ENCODE measurements at places on chromosomes 11 and 22.

- DNase-seq = no peak
These were observed 397.3 kb downstream of the SHANK2 start for GRCh38 chr11:70854901-70855556.

DNA sequence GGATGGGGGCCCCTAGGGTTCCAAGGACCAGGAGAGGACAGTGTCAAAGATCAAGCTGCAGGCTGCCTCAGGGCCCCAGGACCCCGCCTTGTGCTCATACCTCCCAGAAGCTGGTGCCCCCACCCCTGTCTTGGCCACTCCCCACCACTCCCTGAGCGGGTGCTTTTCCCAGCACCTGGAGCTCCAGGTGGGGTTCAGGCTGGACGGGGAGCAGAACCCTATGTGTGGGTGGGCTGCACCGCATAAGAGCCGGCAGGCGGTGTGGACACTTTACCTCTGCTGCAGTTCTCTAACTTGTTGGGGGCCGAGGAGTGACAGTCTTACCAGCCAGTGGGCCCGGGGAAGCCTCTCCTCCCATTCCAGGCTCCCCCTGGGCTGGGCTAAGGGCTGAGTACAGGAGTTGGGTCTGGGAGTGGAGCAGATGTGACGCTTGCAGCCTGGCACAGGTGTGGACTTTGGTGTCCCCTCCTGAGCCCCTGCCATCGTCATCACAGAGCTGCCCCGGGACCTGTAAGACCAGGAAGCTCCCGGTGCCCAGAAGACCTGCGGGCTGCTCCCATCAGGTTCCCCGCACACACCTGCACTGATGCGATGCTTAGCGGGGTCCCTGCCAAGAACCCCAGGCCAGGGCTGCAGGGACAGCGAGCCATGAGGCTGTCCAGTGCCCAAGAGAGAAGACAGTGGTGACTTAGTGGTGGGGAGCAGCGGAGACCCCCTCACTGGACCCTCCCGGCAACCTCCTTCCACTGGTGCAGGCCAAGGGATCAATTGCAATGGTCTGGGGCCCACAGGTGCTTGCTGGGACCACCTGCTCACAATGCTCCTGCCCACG lies 674.5 kb downstream of the BRD1 start:
- no peak for DNase-seq

- no peak for DNase-seq
These were observed 6.4 kb upstream of the TBC1D10A start for GRCh38 chr22:30332994-30333706.

GRCh38 chr22:42033263-42034181 lies 34.9 kb downstream of the WBP2NL start:
- no peak for DNase-seq

DNA sequence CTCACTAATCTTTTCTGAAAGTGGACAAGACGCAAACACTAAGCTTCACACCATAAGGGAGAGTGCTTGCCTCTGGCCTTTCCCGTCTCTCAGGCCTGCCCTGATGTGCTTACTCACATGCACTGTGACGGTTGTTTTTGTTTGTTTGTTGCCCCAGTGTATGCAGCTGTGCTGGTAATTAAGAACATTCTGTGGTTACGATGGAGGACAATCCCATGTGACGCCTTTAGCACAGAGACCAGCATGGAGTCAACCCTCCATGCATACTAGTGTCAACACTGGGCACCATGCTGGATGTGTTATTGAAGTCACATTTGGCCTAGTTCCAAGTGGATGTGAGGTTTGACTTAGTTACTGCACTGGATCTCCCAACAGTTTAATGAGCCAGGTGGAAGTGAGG lies 27.8 kb upstream of the CDON start:
- DNase-seq = no peak

GRCh38 chr11:69301455-69302401 lies 7.8 kb downstream of the MYEOV start:
- no peak for DNase-seq

DNA sequence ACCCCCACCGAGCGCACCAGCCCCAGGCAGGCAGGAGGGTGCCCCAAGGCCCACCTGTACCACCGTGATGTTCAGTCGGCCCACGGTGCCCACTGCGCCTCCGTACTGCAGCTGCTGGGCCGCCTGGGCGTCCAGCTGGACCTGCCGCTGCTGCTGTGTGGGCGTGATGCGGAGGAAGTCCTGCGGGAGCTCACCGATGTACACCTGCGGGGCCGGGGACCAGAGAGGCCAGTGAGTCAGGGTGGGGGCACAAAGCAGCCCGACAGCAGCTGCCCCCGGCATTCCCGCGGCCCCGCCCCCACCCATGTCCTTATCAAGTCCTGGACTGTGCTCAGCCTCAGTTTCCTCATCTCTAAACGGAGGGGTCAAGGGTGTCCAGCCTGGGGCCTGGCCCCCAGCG lies 13.8 kb downstream of the TOLLIP start:
- DNase-seq = no peak

GRCh38 chr11:32472226-32472625 lies 36.9 kb upstream of the WT1 start:
- no peak for DNase-seq

DNA sequence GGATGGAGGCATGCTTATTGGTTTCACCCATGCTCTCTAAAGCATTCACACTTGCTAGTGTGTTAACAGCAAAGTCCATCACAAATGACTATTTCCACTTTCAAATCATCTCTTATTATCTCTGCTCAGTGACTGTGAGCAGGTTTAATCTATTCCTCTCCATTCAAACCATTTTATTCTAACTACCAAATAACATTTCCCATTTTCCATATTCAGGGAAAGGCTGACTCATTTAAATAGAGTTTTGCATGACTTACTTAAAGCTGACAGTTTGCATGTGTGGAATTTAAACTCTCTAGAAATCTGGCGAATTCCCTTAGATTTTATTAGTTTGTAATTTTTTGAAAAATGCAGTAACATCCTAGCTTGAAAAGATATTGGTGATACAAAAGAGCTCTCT lies 615.7 kb upstream of the LRRC4C start:
- DNase-seq = no peak

GRCh38 chr11:74755395-74755995 lies 6.8 kb downstream of the RNF169 start:
- no peak for DNase-seq

GRCh38 chr22:49330421-49331222 lies 497.1 kb downstream of the BRD1 start:
- no peak for DNase-seq

DNA sequence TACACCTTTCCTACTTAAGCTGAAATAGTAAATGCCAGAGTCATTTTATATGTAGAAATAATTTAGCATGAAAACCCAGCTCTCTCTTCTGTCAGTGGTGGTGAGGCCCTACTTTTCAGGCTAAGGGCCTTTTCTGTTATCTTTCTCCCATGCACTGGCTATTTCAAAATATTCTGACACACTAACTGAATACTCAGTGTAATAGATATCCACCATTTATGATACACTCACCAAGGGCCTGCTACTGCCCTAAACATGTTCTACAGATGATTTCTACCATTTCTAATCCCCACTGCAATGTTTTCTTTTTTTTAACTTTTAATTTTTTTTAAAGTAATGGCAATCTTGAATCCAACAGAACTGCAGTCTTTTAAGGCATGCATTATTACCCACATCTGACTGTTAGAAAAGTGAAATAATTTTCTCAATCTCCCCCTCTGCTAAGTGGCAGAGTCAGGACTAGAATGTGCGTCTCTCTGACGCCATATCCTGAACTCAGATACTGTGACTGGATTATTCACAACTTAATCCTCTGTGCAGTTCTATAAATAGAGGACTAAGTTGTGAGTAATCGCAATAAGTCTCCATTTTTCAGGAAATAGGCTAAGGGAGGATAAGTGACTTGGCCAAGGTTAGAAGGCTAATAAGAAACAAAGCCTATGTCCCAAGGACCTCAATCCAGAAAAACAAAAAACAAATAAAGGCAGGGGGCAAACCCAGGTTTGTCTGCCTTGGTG lies 44.0 kb downstream of the GRAMD1B start:
- no peak for DNase-seq

DNA sequence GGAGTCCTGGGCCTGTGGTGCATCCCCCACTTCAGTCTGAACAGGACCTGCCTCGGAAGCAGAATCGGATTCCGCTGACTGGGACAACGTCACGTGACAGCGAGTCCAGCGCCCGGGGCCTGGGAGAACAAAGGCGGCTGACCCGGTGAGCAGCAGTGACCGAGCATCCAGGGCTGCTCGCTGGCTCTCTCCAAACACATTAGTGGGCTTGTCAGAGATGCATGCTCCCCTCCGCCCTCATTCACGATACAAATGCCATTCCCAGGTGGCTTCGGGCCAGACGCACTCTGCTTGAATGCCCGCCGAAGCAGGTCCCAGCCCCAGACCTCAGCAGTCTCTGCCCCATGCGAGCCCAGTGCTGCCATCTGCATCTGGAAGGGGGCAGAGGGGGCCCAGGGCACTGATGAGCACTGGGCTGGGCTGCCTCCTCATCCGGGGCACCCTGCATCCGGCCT lies 91.0 kb downstream of the WNT7B start:
- DNase-seq = no peak

DNA sequence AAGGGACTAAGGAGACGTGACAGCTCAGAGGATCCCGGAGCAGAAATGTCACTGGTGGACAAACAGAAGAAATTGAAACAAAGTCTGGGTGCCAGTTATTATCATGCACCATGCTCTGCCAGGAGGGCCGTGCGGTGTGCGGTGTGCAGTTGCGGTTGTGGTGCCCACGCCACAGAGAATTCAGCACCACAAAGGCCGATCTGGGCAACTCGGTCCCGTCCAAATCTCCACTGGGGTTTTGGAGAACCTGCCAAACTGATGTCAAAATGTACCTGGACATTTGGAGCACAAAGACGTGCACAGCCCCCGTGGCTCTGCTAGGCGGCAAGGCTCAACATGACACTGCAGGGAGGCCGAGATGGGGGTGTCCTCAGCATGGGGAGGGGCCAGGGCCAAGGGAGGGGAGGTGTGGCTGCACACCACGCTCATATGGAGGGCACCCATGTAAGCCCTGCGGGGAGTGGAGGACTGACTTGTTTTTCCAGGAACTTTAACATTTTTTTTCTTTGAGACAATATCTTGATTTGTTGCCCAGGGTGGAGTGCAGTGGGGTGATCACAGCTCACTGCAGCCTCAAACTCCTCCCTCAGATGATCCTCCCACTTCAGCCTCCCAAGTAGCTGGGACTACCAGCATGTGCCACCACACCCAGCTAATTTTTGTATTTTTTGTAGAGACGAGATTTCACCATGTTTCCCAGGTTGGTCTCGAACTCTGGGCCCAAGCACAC lies 39.4 kb downstream of the GNB1L start:
- DNase-seq = no peak

- no peak for DNase-seq
These were observed 563 bp upstream of the ENDOD1 start for GRCh38 chr11:95088946-95089619.

DNA sequence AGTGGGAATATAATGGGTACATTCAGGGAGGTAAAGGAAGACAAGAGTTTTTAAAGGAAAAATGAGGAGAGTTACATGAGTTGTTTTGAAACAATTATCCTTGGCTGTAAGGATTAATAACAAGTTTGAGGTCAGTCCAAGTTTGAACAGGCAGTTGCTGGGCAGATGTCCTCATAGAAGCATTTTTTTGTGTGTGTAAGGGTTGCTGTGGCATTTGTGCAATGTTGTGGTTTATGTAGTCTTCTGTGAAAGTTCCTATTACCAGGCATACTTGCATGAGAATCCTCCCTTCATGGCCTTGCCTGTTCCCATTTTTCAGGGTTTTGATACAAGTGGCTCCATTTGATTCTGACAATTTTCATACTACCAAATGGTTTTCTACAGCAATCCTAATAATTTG lies 400.2 kb downstream of the KCNA4 start:
- DNase-seq = no peak

DNA sequence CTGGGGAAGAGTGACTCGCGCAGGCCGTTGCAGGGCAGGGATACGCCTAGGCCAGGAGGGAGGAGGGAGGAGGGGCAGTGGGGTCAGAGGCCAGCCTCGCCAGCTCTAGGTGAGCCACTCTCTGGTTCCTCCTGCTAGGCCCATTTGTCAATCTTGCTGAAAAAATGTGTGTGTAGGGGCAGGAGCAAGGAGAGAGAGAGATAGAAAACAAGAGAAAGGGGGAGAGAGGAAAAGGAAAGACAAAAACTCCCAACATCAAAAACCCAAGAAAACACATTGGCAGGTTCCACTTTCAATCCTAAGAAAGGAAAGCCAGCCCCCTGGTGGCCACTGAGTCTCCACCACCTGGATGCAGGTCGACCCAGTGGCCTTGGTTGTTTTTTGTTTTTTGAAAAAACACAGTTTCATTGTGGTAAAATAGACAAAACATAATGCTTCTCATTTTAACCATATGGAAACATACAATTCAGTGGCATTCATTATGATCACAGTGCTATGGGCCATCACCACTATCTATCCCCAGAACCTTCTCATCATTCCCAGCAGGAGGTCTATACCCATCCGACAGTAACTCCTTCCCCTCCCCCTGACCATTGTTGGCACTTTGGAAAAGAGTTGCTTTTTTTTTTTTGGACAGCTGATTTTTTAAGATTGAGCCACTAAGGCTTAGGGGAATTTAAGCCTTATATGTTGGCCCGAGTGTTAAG lies 10.9 kb downstream of the OMP start:
- DNase-seq = no peak

GRCh38 chr11:75982309-75982708 lies 167.3 kb downstream of the UVRAG start:
- DNase-seq = no peak

DNA sequence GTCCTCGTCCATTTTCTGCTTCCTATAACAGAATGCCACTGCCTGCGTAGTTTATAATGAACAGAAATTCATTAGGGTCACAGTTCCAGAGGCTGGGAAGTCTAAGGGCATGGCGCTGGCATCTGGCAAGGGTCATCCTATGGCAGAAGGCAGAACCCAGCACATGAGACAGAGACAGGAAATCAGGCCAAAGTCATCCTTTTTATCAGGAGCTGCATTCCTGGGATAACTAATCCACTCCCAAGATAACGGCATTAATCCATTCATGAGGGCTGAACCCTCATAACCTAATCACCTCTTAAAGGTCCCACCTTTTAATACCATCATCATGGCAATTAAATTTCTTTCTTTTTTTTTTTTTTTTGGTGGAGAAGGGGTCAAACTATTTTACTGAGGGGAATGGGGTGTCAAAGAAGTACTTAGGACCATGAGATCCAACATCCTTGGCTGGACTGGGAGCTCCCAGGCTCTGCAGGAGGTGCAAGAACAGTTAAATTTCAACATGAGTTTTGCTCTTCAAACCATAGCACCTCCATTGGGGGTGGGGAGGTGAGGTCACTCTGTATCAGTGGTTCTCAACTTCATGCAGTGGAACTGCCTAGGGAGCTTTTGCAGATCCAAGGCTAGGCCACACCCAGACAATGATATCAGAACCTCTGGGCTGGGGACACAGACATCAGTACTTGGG lies 4.4 kb downstream of the TMEM109 start:
- DNase-seq = no peak

- no peak for DNase-seq
These were observed 1.4 kb downstream of the KCNC1 start for GRCh38 chr11:17735818-17736578.
